ENCODE measurements at places on chromosomes 4 and X.

GRCh38 chrX:70139736-70140135, 6.5 kb downstream of the IGBP1 start:
- no peak for DNase-seq

- no peak for DNase-seq
Measured at GRCh38 chr4:173367285-173367684, 3.5 kb upstream of the SAP30 start.

GRCh38 chrX:15646543-15646942, 18.1 kb downstream of the CLTRN start:
- DNase-seq: no peak

DNA sequence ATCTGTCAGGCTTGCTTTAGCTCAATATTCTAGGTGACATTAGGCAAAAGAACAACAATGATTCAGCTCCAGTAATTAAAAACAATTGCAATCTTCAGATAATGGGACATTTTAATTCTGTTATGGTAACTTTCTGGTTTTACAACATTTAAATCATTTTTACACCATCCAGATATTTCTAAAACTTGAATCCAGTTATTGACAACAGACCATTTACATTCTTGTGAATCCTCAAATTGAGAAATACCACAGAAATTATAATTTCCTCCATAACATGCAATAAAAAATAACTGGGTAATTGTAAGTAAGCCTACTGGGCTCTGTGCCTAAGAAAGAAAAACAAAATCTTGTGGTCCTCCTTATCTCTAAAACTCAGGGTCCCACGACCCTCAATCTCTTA, 195.0 kb upstream of the S100G start:
- DNase-seq: peak; percentile 43

DNA sequence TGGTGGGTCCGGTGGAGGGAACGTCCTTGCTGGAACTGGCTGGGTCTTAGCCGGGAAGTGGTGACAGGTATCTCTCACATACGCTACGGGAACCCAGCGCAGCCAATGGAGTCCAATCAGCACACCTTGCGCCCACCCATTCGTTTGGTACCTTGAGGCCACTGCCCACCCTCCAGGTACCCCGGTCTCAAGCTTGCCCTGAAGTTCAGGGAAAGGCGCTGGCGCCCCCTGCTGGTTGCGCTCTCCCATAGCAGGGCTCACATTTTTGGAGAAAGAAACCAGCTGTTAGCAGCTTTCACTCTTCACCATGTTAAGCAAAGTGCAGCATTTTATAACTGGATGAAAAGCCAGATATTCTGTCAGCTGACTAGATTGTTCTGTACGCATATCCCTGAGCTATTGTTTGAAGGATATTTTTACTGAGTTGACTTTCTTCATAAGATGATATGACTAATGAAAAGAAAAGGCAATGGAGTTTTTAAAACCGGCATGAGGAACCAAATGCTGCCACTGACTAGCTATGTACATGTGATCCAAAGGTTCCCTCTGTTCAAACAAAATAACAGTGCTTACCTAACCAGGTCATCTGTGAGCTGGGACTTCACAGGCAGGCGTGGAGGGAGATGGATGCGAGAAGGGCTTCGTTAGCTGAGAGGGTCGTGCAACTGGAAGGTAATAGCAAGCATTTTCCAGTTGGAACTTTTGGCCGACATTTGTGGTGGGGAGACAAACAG, 43.7 kb downstream of the OTOP1 start:
- no peak for DNase-seq

DNA sequence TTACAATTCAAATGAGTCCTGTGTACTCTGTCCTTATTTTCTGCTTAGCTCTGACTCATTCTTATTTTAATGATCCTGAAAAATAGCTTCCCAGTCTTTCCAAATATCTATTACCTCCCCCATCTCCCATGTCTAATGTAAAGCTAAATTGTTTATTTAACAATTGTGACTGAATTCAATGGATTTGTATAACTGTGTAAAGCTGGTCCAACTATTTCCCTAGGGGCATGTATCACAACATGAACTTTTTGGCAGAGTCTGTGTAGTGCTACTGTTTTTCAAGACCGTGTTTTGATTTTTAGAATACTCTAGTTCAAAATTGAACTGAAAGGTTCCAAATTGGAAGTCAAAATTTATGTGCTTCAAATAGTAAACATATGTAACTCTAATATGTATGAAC, 67.8 kb downstream of the SPCS3 start:
- DNase-seq: peak; percentile 52

- no peak for DNase-seq
Measured at GRCh38 chr4:147194604-147195003, 248.9 kb upstream of the TTC29 start.

DNA sequence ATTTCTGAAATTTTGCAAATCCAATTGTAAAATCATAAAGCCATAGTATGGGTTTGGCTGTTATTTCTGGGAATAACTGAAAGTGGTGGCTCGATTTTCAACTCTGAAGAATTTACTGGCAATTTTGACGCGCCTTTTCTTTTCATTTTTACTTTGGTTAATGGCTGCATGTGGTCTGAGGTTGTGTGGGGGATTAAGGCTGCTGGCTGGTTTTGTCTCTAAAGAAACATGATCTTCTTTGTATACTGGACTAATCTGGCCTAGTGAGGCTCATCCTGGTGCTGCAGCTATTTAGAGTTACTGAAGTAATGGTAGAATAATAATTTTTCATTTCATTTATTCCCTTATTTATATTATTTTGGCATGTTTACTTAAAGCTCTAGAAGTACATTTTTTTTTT, 164.0 kb downstream of the RNF150 start:
- DNase-seq: no peak

- no peak for DNase-seq
Measured at GRCh38 chr4:102639598-102639997, 121.2 kb downstream of the MANBA start.

- DNase-seq: no peak
Measured at GRCh38 chrX:39898147-39898546, 199.6 kb downstream of the BCOR start.

DNA sequence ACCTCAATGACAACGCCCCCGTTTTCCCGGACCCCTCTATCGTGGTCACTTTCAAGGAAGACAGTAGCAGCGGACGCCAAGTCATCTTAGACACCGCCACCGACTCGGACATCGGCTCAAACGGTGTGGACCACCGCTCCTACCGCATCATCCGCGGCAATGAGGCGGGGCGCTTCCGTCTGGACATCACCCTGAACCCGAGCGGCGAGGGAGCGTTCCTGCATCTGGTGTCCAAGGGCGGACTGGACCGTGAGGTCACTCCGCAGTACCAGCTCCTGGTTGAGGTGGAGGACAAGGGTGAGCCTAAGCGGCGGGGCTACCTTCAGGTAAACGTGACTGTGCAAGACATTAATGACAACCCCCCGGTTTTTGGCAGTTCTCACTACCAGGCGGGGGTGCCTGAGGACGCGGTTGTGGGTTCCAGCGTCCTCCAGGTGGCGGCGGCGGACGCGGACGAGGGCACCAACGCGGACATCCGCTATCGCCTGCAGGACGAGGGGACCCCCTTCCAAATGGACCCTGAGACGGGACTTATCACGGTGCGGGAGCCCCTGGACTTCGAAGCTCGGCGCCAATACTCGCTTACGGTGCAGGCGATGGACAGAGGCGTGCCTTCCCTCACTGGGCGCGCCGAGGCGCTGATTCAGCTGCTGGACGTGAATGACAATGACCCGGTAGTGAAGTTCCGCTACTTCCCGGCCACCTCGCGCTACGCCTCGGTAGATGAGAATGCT, 2.2 kb downstream of the FAT4 start:
- no peak for DNase-seq

DNA sequence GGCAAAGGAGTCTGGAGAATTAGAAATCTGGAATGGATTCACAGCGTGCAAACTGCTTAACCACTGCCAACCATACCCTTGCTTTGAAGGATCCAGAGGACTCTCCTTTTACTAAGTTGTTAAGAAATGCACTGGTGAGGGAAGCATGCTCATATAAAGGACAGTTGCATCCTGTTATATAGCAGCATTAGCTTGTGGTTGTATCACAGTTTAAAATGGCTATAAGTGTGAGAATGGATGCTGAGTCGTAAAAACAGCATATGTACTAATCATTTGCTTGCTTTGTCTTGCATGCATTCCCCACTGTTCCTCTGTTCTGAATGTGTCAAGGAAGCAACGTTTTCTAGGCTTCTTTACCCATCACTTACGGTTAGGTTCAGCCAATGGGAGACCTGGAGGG, 101.1 kb downstream of the CXCL13 start:
- DNase-seq: no peak

DNA sequence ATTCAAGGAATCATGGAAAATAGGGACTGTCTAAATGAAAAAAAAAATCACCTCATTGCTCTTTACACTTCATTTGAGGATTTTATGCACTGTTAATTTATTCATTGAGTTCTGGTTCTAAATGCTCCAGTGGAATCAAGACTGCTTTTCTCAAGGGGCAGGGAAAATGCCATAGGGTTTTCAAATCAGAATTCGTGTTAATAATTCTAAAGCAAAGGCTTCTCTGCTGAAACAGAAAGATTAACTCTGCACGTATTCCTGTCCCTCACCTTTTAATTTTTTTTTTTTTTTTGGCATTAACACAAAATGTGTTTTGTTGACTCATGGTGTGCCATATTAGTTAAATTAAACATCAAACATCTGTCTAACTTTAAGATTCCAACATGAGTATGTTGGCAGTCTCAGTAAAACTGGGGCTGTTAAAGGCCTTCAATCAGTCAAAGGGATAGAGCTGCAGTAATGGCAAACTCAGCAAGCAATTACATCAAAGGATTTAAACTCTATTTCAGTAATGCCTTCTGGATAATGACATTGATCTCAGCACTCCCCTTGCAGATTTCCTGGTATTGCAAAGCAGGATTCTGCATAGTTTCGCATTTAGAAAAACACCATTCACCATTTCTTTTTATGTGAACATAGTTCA, 878.1 kb downstream of the RAPGEF2 start:
- DNase-seq: no peak

GRCh38 chrX:1222531-1223241, 10.2 kb upstream of the CRLF2 start:
- DNase-seq: no peak

DNA sequence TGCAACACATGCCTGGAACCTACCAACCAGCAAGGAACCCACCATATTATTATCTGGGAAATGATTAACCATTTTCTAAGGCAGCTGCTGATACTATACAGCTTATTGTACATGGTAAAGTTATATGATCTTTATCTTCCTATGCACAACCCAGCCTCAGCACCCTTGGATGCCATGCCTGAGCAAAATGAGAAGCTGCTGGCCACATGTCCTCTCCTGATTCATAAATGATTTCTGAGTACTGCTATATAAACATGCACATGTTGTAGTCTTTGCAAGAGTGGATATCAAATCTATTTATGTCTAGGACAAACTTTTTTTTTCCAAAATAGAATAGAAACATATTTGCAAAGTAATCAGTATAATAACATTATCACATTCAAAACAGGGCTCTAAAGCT, 1043.6 kb downstream of the CCSER1 start:
- DNase-seq: no peak

- no peak for DNase-seq
Measured at GRCh38 chr4:6938647-6939271, 29.1 kb downstream of the TBC1D14 start.

DNA sequence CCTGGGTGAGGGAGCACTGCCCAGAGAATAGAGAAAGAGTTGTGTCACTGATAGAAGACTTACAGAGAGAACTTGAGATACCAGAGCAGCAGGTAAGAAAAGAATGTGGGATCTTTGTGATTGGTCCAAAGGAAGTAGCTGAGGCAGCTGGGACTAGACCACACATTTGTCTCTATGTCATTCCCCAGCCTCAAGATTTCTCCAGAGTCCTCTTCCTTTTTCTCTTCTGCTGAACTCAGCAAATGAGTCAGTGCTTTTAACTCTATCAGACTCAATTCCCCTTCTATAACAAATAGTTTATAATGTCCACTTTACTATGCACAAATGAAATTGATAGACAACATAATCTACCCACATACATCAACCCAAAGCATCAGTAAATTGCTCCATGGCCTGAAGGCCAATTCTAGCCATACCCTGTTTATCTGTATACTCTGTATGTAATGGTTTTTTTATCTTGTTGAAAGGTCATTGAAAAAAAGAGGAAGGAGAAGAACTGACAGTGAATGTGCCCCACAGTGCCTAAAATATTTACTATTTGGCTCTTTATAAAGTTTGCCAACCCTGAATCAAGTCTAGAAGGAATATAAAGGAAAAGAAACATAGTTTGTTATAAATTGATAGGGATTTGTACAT, 38.2 kb downstream of the ETDC start:
- DNase-seq: no peak

GRCh38 chr4:54101190-54102041, 1.5 kb downstream of the GSX2 start:
- DNase-seq: no peak

GRCh38 chrX:84156821-84157220, 31.2 kb downstream of the RPS6KA6 start:
- no peak for DNase-seq

DNA sequence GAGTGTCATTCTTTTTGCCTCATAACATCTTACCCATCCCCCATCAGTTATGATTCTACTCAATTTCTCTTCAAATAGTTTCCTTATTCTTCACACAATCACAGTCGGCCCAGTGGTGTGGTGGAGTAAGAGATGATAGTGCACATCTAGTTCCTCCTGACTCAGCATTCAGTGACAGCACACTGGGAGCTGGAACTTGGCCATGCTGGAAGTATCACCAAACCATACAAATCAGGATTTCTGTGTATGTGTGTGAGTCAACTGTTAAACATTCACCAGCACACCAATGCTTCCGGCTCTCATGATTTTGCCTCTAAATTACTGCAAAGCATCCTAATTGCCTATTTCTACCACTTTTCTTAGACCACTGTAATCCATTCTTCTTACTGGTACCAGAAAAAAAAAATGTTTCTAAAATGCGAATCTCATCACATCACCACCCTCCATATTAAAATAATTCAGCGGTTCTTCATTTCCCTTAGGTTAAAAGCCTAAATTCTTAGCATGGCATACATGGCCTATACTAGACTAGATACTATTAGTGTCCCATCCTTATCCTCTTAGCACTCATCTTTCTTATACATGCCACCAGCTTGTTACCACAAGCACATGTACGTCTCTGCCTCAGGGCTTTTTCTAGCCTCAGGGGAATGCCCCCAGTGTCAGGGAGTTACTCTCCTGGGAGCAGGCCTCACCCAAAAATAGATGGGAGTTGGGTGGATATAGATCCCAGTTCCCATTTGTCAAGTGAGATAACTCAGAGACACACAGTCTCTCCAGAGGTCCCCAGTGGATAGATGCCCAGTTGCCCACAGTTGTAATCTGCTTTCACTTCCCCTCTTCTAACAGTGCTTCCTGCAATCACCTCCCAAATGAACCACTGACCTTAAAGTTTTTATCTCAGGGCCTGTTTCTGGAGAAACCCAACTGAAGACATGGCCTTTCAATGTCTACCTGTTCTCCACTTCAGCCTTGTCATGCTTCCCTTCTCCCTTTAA, 49.2 kb upstream of the DDX53 start:
- DNase-seq: peak; percentile 74

- no peak for DNase-seq
Measured at GRCh38 chr4:127846061-127846460, 34.6 kb upstream of the PLK4 start.

GRCh38 chrX:100208076-100208475, 202.0 kb downstream of the PCDH19 start:
- DNase-seq: no peak

GRCh38 chr4:109302361-109303139, at the start of gene COL25A1:
Gene COL25A1, minus strand, starts transcription at chr4:109302658.
- peak; percentile 34 for DNase-seq

GRCh38 chrX:116379854-116380253, 56.6 kb upstream of the SLC6A14 start:
- DNase-seq: peak; percentile 32

All from fibroblast of skin of left quadriceps (primary cell).